ENCODE measurements at places on chromosomes 12 and 14.

DNA sequence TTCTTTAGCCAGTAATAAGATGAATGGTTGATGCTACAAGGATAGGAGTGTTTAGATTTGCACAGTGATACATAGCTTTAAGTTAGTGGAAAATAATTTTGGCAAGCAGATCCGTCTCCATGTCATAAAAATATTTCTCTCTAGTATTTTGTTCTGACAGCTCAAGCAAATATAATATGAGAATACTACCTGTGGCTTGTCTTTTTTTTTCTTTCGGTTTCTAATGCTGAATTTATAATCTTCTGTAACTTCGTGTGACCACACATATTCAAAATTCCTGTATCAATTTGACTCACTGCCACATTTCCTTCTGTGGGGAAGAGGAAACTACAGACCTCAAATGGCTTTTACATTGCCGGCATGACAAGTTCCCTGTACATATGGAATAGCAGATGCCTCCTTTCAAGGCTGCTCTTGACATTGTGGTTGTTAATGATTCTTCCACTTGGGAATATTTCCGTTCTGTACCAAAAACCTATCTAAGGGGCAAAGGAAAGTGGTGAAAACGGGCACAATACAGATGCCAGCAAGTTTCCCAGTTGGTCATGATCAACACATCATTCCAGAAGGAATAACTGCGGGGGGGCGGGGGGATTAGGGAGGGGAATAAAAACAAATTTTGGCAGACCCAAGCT, 103.6 kb upstream of the CCDC91 start:
- no peak for DNase-seq

DNA sequence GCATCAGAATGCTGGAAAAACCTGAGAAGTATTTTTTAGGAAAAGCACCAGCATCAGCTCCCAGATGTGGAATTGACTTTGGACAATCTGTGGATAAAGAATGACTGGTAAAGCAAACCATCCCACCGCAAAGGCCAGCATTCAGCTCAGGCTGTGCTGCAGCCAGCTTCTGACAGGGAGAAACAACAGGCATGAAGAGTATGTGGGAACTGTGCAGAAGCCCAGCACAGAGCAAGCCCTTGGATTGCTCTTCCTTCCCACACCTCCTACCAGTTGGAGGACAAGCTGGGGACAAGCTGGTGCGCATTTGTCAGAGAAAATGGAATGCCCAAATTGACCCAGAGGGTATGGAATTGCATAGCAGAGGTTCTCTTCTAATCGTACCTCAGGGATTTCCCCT, 228.1 kb downstream of the ANO2 start:
- DNase-seq, result no peak

DNA sequence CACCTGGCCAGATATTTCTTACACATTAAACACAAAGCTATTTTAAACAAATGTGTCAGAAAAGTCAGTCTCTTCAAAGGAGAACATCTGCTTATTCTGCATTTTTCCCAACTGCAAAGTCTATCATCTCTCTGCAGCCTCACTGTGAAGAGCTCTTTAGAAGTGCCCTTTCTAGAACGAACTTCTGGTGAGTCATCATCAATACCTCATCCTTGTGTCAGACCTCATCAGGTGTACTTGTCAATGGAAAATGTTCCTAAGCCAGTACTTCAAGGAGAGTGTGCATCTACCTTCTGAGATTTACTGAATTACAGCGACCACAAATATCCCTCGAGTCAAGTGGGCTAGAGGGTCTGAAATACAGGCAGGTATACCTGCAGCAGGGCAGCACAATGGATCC, 457.3 kb downstream of the LRIG3 start:
- DNase-seq, result no peak

DNA sequence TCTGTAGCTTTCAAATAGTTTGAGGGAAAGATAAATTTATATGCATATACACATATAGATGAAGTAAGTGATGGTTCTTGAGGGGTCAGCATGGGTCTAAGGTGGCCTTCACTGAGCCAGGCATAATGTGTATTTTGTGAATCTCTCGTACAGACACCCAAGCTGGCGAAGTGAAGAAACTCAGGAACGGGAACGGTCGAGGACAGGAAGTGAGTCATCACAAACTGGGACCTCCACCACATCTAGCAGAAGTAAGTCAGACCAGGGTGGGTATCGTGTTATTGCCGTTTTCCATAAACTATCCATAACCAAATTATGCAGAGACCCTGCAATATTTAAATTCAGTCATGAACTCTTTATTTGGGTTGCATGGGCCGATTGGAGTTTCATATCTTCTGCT, 15.4 kb upstream of the TNS2 start:
- DNase-seq, result no peak

GRCh38 chr14:92400579-92401444, 77.8 kb downstream of the SLC24A4 start:
- no peak for DNase-seq

DNA sequence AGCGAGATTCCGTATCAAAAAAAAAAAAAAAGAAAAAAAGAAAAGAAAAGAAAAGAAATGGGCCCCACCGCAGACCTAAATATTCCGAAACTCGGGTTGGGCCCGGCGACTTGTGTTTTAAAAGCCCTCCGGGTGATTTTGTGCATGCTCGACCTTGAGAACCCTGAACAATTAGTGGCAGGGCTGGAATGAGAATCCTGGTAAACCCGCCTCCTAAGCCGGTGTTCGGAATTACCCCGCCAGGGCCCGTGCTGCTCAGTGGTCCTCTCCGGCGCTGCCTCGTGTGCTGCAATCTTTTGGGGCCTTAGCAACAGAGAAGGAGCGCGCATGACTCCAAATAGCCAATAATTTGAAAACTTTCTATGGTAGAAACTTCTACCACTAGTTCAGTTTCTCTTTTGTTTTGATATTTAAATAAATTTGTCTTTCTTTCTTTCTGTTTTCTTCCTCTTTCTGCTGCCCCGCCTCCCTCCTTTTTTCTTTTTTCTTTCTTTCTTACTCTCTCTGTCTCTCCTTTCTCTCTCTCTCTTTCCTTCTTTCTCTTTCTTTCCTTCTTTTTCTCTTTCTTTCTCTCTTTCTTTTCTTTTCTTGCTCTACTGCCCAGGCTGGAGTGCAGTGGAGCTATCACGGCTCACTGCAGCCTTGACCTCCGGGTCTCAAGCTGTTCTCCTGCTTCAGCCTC, 1.5 kb upstream of the GALNT6 start:
- no peak for DNase-seq

DNA sequence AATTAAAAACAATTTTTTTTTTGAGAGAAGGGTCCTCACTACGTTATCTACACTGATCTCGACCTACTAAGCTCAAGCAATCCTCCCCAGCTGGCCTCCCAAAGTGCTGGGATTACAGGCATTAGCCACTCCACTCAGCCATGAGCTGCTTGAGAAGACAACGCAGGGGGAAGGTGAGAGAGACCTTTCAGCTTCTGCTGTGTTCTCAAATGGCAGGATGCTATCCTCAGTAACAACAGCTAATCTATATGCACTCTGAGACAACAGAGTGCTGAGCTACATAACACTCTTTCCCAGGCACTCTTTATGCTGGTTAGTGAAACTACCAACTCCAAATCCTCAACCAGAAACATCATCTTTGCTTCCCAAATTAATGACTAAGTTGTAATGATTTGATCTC, 526.1 kb downstream of the CCER1 start:
- DNase-seq, result peak; percentile 14

DNA sequence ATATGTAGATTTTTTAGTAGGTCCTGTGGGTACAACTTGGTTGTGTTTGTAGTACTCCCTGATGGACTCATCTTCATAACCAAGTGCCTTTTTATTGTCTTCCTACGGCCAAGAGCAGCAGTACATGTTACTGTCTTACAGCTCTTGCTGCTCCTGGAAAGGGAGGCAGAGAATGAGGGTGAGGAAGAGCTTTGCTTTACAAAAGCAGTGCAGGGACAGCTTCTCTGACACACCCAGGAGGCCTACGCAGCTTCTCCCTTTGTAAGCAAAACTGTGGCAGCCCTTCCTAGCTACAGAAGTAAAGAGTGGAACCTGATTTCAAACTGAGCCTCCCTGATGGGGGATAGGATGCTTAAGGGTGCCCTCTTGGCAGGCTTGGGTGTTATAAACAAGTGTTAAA, 18.6 kb downstream of the MYRFL start:
- no peak for DNase-seq

DNA sequence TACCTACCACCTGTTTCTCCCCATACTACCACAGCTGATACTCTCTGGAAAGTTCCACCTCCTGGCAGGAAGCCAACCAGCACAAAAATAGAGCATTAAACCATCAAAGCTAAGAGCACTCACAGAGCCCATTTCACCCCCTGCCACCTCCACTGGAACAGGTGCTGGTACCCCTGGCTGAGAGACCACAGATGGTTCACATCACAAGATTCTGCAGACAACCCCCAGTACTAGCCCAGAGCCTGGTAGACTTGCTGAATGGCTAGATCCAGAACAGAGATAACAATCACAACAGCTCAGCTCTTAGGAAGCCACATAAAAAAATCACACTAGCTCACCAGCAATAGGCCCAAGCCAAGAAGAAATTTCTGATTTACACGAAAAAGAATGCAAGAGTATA, 855.2 kb downstream of the FSCB start:
- peak; percentile 59 for DNase-seq

DNA sequence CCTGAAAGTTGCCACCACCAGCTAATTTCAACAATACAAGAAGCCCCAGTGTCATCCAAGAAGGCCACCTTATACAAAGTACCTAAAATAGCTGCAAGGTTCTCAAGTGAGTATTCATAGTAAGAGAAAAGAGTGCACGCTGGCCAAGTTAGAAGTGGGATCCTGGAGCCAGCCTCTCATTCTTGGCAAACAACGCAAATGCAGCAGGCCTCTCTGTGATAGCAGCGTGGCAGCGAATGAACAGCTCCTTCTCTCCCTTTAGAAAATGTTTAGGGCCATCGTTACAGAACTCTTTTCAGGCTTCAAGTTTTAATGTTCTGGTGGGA, 78.0 kb upstream of the IFNG-AS1 start:
- DNase-seq, result no peak

- peak; percentile 54 for DNase-seq
Observed at GRCh38 chr12:54009171-54010052, 627 bp downstream of the HOXC8 start.

- DNase-seq, result no peak
Observed at GRCh38 chr12:26666286-26666685, 166.7 kb downstream of the ITPR2 start.

DNA sequence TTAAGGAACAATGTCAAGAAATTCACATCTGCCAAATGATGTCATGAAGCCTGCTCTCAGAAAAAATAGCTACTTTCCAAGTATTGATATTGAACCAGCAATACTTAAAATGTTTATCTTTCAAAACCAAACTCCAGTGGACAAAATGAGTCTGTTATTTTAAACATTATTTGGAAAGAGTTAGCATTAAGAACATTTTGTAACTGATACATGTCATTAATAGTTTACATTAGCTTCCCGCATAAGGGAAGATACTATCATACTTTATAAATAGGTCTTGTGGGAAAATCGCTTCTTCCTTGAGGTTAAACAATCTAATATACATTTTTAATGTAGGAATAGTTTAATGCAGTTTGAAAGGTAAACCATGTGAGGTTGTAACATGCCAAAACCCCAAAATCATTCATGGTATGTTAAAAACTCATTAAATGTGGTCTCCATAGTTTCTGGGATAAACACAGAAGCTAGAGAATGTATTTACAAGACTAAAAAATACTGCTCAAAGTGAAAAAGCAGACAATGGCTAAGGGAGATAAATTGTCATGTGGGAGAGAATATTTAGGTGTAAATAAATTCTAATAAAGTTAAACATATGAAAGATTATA, 73.4 kb upstream of the ATP2B1 start:
- no peak for DNase-seq

GRCh38 chr14:35932659-35933159, 106.6 kb downstream of the BRMS1L start:
- DNase-seq, result peak; percentile 98

DNA sequence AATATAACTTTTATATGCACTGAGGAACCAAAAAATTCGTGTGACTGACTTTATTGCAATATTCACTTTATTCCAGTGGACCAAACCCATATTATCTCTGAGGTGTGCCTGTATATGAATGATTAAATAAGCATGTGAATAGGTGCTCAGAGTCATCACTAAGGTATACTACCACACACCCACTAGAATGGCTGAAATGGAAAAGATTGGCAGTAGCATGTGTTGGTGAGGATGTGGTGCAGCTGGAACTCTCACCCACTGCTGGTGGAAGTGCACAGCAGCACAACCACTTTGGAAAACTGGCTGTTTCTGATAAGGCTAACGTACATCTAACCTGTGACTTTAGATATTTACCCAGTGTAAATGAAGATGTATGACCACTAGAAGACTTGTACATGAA, 36.8 kb downstream of the GOLGA5 start:
- no peak for DNase-seq

GRCh38 chr12:26247873-26248272, 52.5 kb downstream of the SSPN start:
- no peak for DNase-seq

- DNase-seq, result no peak
Observed at GRCh38 chr14:76741074-76741473, 20.2 kb upstream of the VASH1 start.

- peak; percentile 78 for DNase-seq
Observed at GRCh38 chr12:66107451-66107915, 23.1 kb downstream of the LLPH start.

DNA sequence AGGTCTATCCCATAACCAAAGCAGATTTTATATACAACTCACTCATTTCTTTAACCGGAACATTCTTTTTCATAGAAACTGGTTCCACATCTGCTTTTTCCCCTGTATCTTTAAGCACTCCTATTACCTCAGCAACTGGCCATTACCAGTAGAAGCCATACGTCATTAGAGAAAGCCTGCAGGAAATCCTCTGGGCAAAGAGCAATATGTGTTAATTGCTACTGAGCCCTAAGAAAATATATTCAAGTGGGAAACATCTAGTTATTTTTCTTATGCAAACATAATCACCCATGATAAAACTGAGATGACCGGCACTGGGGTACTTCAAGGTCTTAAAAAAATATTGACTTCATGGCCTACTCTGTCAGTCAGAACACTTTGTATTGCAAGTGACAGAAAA, 28.2 kb upstream of the CPSF6 start:
- peak; percentile 3 for DNase-seq

DNA sequence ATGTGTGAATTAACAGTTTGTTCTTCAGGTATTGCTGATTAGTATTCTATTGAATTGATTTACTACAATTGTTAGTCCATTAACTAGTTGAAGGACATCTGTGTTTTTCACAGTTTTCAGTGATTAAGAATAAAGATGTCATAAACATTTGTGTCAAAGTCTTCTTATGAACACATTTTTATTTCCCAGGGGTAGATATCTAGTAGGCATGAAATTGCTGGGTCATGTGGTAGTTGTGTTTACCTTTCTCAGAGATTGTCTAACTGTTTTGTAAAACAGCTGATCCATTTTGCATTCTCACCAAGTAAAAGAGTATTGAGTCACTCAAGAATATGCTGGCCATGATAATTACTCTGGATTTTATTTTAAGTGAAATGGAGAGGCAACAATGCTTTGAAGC, 1145.3 kb downstream of the FSCB start:
- peak; percentile 66 for DNase-seq

DNA sequence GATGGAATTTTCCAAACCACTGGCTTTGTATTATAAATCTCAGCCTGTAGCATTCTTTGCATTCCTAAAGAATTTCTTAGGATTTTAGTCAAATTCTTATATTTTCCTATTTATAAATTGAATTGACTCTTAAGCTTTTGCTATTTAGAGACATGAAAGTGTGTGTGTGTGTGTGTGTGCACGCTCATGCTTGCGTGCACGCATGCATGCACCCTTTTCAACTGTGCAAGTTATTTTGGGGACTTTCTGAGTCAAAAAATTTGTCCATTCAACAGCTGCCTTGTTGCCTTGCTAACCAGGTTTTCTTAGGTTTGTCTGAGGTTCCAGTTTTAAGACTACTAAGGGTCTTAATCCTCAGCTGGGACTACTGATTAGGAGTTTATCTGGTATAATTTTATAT, 42.6 kb downstream of the GPATCH2L start:
- DNase-seq, result no peak

GRCh38 chr12:91851741-91852477, 293.7 kb downstream of the BTG1 start:
- DNase-seq, result no peak

All from NCI-H69 (cell line).